Lower leg skin (tissue), 4 donors: ENCODE measurements at places on chromosomes 4 and X. TPM values are rescaled to one million over a fixed set of nuclear protein-coding genes. Genes with fewer than 3 reads are reported as not detected.

- no peak for DNase-seq
Measured at GRCh38 chrX:71636438-71637252, 18.3 kb upstream of the CXCR3 start.

DNA sequence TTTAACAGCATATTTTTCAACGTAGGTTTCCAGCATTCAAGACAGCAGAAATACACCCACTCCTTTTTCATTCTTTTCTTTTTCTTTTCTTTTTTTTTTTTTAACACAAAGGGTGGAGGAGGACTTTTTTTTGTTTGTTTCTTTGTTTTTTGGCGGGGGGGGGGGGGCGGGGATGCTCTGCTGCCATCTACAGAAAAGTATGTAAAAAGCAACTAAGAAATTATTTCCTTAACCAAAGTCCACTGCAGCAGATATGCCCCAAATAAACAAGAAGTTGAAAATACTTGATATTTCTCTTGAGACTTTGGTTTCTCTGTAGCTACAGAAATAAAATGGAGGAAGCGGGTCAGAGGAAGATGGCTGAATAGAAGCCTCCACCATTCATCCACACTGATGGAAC, 63.2 kb upstream of the PBDC1 start:
- no peak for DNase-seq

DNA sequence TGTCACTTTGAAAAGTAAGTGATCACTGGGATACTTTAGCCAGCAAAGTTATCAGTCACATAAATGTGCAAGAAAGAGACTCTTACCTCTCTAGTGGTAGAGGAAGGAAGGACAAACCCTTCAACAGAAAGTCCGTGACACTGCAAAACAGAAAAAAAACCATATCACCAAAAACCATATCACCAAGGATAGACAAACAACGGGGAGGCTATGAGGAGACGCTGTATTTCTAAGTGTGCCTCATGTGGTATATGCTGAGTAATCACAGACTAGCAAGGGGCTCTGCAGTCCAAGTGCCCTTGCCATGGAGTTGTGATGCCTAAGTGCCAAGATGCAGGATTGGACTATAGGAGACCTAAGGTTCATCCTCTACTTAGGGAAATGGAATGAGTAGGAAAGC, 11.5 kb upstream of the HDAC8 start:
- DNase-seq, result no peak

- DNase-seq, result no peak
Measured at GRCh38 chr4:5138389-5138788, 87.1 kb downstream of the STK32B start.

DNA sequence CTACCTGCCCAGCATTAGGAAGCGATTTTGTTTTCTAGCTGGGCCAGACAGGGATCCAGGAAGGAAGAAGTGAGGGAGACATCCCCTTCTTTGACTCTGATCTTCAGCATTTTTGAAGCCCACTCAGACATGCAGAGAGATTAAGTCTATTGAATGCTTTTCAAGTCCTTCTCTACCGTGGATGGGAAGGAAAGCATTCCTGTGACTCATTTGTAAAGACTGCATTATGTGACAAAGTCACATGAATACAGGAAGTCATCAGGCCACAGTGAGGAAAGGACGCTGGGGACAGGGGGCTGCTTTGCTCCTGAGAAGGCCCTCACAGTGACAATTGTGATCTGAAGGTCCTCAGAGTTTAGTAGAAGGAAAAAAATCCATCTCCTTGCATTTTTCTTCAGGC, 67.4 kb upstream of the GBA3 start:
- DNase-seq, result no peak

GRCh38 chr4:52619591-52619931, 39.5 kb downstream of the USP46 start:
- no peak for DNase-seq

- DNase-seq, result no peak
Measured at GRCh38 chrX:153487590-153488071, 7.1 kb upstream of the BGN start.

DNA sequence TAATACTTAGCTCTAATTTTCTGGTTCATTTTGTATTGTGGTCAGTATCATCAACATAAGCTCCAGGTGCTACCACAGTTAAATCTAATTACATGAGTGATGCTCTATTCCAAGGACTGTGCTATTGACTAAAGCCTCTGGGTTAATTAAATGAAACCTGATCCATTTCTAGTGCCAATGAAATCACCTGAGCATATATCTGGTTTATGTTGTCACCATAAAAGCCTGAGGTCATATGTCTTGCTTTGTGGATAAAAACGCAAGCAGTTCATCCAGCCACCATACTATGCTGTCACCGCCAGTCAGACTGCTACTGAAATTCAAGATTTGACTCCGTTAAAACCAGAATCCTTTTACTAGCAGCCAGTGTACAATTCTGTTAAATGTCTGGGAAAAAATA, 64.2 kb upstream of the ZNF518B start:
- no peak for DNase-seq

GRCh38 chrX:118519411-118520215, 24.0 kb downstream of the DOCK11 start:
- DNase-seq, result no peak

DNA sequence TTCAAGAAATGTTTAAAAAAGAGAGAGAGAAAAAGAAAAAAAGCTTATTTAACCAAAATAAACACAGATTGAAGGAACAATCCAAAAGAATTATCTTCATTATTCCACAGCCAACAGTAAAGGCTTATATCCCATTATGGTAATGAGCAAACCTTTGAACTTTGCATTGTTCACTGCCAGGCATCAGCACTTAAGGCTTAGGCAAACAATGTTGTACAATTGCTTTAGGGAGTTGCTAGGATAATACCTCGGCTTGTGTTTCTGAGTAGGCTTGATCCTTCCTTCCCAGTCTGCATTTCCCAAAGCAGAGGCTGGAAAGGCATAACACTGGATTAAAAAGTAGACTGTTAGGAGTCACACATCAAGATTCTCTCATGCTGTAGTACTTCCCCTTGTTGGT, 352.7 kb upstream of the IGFBP7 start:
- DNase-seq, result no peak

DNA sequence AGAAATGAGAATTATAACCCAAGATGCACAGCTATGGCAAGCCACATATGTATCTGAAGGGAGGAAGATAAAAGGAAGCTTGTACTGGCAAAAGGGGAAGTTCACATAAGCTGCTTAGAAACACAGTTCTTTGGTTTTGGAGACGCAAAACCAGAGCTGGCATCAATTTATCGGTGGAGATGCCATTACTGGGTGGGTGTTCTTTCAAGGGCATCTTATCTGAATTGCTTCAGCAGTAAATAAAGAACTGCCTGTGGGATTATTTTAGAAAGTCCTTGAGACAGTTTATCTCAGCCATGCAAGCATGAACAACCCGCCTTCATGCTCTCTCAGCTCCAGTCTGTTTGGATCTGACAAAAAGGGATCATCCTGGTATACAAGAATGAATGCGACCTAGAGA, 60.8 kb downstream of the DDX60 start:
- DNase-seq, result no peak

GRCh38 chr4:36277533-36277932, 3.9 kb upstream of the DTHD1 start:
- DNase-seq, result no peak

DNA sequence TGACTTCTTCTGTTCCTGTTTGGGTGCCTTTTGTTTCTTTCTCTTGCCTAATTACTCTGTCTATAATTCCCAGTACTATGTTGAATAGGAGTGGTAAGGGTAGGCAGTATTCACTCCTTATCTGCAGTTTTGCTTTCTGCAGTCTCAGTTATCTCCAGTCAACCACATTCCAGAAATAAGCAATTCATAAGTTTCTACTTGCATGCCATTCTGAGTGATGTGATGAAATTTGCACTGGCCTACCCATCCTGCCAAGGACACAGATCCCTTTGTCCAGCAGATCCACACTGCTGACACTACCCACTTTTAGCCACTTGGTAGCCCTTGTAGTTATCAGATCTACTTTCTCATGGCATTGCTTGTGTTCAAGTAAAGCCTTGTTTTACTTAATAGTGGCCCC, 971.6 kb upstream of the INTU start:
- DNase-seq, result no peak

DNA sequence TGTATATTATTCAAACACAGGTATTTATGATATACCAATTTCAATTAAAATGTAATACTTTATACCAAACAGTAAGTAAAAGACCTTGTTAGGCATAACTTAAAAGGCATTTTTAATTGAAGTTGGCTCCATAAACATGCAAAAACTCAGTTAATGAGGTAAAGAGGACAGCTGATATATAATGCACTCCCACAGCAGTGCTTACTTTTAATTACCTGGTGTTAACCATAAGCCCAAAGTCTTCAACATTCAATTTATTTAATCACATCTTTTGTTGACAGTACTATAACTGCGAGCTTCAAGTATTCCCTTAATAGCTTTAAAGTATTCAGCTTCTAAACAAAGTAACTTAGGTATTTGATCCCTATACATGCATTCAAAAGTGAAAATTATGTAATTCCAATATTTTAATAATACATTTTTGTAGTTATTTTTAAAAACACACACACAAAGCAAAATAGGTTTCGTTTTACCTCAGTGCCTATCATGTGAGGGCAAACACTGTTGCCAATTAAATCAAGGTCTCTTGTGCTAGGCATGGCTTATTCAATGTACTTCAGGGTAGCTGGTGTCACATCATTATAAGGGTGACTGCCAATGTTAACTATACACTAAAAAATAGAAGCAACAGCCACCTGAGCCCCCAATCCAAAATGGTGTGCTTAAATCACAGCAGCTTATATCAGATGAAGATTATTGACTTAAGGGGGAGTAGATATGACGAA, 197.1 kb downstream of the LRBA start:
- no peak for DNase-seq

DNA sequence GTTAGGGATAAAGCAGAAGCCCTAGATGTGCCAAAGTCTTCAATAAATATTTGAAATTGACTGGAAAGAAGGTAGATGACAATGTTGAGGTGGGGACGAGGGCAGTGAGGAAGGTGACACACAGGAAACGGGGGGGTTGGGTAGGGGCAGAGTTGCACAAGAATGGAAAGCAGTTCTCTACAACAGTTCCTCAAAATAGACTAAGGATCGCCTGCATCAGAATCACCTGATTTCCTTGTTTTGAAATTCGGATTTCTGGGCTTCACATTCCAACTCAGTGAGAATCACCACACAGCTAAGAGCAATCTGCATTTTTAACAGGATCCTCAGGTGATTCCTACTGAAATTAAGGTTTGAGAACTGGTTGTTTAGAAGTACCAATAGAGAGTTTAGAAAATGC, 70.6 kb downstream of the ARFIP1 start:
- no peak for DNase-seq

DNA sequence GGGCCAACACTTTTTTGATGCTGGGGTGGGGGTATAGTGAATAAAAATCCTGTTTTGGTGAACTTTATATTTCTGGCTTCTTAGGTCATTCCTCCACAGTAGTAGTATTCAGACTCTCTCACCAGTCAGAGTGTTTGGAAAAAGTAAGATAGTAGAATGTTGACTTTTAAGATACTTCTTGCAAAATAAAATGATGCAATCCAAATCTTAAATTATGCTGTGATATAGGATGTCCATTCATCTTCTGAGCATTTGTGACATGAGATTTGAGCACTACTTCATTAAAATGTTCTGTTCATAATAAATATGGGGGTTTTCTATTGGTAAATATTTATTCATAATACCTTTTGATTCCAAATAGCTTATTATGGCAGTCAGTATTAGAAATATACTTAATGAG, 70.1 kb downstream of the BMP2K start:
- no peak for DNase-seq

Gene MAGEB1
- not detected for total RNA-seq

Gene CRMP1
- total RNA-seq, result not detected

Gene SPIN2A
- not detected for total RNA-seq

Gene MAGEE1
- total RNA-seq, result 2.7 TPM

Gene GAGE13
- not detected for total RNA-seq

Gene USP9X
- 77.6 TPM for total RNA-seq

Gene SLIT2
- 3.7 TPM for total RNA-seq

Gene NEIL3
- total RNA-seq, result 1.9 TPM

Gene SPANXN4
- not detected for total RNA-seq

Gene NDNF
- 2.9 TPM for total RNA-seq

Gene MXRA5
- total RNA-seq, result 6.0 TPM
